ENCODE measurements at places on chromosomes 11 and 22.

DNA sequence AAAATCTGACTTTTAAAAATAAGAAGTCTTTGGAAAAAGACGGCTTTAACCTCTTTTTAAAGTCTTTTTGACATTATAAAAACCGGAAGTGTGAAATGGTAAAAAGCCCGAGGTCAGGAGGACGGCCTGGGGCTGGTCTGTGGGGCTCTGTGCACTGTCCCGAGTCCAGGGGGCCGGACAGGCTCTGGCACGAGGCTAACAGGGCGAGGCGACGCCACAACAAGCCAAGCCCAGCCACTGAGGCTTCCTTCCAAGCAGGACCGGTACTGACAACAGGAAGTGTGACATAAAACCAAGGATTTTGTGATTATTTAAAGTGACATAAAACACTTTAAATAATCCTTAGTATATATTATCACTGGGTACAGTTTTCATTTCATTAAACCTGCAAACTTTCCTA is 39.2 kb downstream of the BRD1 start:
- no peak for DNase-seq

GRCh38 chr22:46783721-46784120 is 21.3 kb downstream of the TBC1D22A start:
- no peak for DNase-seq

GRCh38 chr11:2886191-2886894 is 768 bp upstream of the CDKN1C start:
- DNase-seq: no peak

- DNase-seq: no peak
These were observed 51.6 kb downstream of the GRAMD1B start for GRCh38 chr11:123481640-123482039.

- no peak for DNase-seq
These were observed 22.7 kb upstream of the P2RY2 start for GRCh38 chr11:73195191-73196007.

DNA sequence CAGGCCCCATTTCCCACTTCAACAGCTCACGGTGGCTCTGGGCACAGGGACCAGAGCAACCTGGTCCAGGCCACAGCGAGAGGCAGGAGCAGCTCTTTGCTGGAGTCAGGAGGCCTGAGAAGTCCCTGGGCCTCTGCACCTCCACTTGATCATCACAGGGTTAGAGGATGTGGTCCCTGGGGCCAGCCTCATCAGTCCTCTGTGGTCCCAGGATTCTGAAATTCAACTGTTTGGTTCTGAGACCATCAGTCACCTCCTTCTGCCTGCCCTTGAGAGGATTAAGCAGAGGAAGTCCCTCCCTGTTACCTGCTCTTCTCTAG is 24.9 kb upstream of the CBX7 start:
- no peak for DNase-seq

All from LNCaP clone FGC (cell line).